Fibroblast of skin of left biceps (primary cell): ENCODE measurements at places on chromosomes 1 and 21.
A peak's percentile ranks its signal among the peaks of the same experiment; 100 is the strongest.

GRCh38 chr1:154860156-154860870, 9.8 kb downstream of the KCNN3 start:
- DNase-seq, result no peak

- no peak for DNase-seq
Observed at GRCh38 chr1:68173283-68173935, 58.9 kb downstream of the WLS start.

GRCh38 chr1:160209321-160210046, 4.3 kb downstream of the PEA15 start:
- no peak for DNase-seq

- peak; percentile 38 for DNase-seq
Observed at GRCh38 chr1:223401873-223402789, 8.9 kb downstream of the CCDC185 start.

- no peak for DNase-seq
Observed at GRCh38 chr1:165890684-165891083, 63.3 kb downstream of the UCK2 start.

GRCh38 chr1:109083923-109084322, 6.6 kb upstream of the TMEM167B start:
- DNase-seq, result no peak

- no peak for DNase-seq
Observed at GRCh38 chr1:11797525-11798216, 8.1 kb downstream of the MTHFR start.

- no peak for DNase-seq
Observed at GRCh38 chr1:24437631-24438396, 22.2 kb downstream of the NIPAL3 start.

DNA sequence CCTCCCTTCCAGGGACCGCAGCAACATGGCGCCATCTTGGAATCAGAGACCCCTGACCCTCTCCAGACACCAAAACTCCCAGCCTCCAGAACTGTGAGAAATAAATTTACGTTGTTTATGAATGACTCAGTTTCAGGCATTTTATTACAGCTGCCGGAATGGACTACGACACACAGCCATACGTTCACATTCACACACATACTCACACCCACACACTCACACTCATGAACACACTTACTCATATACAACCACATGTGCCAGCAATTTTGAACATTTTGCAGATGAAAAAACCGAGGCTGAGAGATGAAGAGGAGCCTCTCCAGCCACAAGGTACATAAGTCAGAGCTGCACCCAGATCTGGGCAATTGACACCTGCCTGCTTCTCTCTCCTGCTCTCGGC, 151.0 kb upstream of the RAB4A start:
- DNase-seq, result no peak

DNA sequence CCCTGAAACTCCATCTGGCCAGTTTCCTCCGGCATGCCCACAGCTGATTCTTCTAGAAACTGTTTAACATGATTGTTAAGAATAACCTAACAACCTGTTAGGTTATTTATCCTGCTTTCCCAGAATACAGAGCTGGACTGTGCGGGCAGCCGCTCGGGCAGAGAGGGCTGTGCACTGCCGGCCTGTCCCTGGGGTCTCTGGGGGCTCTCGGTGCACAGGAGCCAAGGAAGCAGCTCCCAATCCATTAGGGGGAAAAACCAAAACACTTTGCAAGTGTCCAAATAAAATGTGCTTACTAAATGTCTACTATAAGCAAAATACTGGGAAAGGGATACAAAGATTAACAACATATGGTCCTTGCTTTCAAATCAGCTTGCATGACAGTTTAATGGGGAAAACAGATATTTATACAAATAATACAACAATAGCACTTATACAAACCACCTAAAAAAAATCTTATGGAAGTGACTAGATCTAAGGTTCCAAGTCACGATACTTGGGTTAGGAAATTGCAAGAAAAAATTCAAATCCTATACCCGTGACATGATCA, 50.7 kb downstream of the HLCS start:
- DNase-seq, result no peak

GRCh38 chr21:26225046-26225445, 54.5 kb upstream of the APP start:
- no peak for DNase-seq

DNA sequence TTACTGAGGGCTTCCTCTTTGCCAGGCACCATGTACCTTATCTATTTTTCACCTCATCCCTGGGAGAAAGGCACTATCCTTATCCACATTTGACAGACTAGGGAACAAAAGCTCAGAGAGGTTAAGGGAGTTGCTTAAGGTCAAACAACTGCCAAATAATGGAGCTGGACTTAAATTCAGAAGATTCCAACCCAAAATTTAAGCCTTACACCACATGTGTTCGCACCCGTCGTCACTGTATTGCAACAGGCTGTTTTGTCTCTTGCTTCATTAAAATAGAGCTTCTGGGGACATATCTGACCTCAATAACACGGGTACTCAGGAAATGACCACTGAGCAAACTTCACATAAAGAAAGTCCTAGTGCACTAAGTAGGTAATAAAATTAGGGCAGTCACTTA, 62.0 kb downstream of the TRABD2B start:
- no peak for DNase-seq

GRCh38 chr1:180787628-180788307, 124.9 kb upstream of the KIAA1614 start:
- DNase-seq, result no peak

GRCh38 chr1:214396330-214396729, 115.4 kb downstream of the SMYD2 start:
- DNase-seq, result peak; percentile 32

DNA sequence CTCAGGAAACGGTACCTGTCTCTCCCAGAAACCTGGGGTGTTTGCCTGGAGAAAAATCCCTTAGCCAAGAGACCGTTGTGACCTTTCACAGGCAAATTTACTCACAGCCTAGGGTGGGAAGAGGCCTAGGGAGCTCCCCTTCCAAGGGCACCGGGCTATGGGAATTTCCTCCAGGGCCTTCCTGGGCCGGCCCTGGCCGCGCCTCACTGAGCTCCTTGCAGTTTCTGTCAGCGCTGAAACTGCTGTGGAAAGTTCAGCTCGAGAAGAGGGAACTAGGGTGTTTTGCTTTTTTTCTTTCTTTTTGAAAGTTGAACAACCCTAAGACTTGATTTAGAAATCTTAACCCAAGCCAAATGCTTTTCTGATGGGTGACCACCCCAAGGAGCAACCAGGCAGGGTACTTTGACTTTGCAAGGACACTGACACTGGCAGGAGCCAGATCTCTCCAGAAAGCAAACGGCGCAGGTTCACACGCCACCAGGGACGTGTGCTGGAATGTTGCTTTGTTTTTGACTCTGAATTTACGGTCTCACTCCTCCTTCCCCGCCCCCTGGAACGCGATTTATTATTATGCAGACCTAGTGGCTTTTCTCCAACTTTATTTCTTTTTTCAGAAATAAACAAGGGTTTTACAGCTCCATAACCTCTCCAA, 229.6 kb upstream of the JUN start:
- no peak for DNase-seq

- DNase-seq, result no peak
Observed at GRCh38 chr21:25750085-25750484, 15.3 kb downstream of the GABPA start.

DNA sequence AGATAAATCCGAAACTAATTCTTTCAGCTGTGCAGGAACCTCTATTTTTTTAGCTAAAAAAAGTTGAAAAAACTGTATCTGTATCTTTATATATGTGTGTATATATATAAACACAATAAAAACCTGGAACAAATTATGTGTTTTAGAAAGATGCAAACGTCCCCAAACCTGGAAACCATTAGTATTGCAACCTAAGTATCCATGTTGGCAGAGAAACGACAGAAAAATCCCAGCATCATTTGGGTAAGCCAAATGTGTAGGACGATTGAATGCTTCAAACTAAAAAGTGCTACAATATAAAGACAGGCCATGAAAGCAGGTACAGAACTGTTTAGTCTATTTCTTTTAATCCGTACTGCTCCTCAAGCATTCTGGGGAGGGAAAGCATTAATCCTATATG, 87.9 kb downstream of the AHCTF1 start:
- no peak for DNase-seq

GRCh38 chr1:89519779-89520358, 4.8 kb upstream of the LRRC8B start:
- DNase-seq, result no peak

- DNase-seq, result no peak
Observed at GRCh38 chr1:202683029-202683428, 27.2 kb downstream of the SYT2 start.

GRCh38 chr1:21931171-21932093, 5.7 kb downstream of the HSPG2 start:
- no peak for DNase-seq

DNA sequence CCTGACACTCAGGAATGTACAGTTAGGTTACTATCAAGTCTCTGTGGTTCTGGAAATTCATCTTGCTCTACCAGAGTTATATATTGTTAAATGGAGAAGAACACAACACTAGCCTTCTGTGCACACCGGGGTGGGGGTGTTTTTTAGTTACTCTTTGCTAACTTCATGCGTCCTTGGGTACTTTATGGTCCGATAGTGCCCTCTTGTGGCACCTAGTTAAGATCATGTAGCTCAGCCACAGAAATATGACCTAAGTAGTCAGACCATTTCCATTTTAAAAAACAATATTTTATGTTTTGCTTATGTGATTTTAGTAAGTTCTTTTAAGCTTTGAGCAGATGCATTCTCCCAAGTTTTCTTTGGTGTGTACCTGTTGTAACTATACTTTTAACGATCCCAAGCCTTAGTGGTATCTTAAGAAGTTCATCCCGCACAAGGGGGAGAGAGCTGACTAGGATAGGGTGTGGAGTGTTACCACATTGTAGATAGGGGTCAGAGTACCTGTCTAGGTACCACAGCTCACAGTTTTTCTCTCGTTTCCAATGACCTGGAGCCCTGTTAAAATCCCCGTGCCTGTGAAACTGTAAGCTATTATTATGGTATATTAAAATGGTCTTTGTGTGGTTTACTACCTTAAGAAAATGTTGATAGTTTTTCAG, 20.6 kb upstream of the SH3D21 start:
- peak; percentile 54 for DNase-seq

- DNase-seq, result no peak
Observed at GRCh38 chr1:97427371-97427770, 493.5 kb downstream of the DPYD start.

GRCh38 chr1:9384751-9385245, 92.1 kb downstream of the SPSB1 start:
- no peak for DNase-seq

- no peak for DNase-seq
Observed at GRCh38 chr1:17601643-17602382, 62.3 kb downstream of the ARHGEF10L start.

GRCh38 chr1:117735045-117735992, 129.5 kb downstream of the TENT5C start:
- no peak for DNase-seq

DNA sequence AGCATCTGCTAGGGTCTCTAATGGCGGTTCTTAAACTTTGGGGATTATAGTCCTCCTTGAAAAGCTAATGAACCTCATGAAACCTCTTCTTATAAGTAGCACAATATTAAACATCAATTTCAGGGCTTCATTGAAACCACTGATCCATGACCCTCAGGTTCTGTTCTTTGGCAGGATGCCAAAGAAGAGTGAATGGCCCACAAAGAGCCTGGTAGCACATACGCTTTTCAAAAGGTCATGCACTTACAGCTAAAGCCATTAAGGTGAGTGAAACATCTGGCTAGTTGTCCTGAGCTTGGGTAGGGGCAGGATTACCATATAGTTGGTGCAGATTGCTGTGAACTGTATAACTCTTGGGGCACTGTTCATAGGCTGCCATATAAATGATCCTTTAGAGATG, 42.3 kb downstream of the MDM4 start:
- DNase-seq, result no peak

DNA sequence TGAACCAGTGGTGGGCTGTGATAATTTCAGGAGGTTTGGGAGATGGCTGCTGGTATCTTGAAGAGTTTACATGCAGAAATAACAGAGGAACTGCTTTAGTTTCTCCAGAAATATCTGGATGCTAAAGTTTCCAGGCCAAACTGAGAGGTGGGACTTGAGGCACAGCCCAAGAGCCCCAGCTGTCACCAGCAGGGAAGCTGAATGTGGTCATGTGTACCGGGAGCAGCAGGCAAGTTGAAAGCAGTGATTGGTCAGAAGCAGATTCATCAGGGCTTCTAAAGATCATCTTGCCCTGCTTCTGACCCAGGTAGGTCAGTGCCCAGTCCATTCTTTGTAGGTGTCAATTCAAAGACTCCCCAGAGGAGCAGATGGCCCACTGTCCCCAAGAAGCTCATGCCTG, 7.9 kb upstream of the RPTN start:
- DNase-seq, result no peak

DNA sequence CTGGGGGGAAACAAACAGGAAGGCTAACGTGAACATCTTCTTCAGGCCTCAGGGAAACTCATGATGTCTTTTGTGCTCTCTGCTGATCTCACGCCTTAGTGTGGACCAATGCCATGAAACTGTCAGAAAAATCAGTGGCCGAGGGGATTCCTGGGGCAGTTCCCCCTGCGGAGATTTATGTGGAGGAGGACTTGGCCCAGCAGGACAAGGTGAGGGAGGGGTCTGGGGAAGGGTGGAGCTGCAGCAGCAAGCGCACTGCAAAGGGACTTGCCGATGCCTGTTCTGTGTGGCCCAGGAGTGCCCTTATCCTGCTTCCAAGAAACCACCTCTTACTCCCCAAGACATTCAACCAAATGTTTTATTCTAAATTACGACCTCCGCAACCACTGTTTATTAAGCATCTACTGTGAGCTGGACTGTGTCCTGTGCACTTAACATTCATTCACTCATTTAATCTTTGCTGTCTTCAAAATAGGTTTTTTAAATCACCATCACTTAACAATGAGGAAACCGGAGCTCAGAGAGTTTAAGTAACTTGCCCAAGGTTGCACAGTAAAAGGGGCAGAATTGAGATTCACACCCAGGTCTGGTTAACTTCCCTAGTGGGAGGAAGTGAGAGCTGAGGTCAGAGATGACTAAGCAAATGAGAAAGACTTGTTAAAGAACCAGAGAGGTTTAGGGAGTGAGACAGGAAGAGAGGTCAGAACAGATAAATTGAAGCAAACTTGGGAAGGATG, 49.7 kb downstream of the FHAD1 start:
- DNase-seq, result no peak
